ENCODE measurements at places on chromosomes 2 and 18.

DNA sequence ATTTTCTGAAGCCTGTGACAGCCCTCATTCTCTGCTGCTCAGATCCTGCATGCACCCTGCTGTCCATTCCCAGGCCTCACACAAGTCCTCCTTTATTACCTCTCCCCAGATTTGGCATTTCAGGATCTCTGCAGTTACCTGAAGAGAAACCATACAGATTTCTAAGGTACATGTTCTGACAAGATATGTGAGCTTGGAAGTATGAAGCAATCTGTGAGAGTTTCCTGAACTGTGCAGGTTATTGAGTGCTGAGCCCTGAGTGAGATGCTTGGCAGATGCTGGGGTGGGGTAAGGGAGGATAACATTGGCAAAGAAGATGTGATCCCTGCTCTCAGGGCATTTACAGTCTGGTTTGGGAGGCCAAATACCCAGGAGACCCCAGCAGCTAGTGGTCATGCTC, 122.1 kb upstream of the STPG4 start:
- DNase-seq = no peak

DNA sequence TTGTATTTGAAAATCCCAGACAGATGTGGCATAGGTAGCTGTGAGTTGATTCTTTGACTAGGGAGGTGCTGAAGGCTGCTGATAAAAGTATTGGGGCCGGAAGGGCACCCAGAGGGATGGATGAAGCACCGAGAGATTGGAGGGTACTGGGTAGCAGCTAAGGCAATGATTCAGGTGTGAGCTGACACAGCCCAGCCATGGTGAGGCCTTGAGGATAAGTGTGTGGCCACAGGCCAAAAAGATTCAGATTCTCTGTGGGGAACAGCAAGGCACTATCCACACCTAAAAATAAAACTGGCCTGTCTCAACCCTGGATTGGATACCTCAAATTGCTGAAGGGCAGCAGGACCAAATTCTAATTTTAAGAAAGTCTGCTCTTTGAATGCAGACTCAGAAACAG, 35.2 kb downstream of the RDH14 start:
- no peak for DNase-seq

DNA sequence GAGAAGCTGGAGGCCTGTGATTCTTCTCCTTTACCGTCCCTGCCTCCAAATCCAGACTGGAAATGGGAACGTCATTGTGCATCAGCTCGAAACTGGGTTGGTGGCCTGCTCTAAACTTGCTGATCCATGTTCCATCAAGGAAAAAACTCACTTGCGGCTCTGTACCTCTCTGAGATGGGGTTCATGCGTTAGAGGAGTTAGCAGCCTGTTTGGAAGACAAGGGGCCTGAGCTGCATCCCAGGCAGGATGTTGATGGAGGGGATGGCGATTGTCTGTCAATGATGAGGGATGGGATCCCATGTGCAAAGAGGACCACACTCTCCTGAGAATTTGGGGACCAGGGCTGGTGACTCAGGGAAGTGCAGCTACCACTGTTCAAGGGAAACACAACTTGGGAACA, 26.0 kb downstream of the TWIST2 start:
- DNase-seq = no peak

GRCh38 chr2:69226903-69227302, 160.1 kb downstream of the GFPT1 start:
- no peak for DNase-seq

GRCh38 chr2:150358468-150358807, 129.0 kb downstream of the RND3 start:
- DNase-seq = no peak

DNA sequence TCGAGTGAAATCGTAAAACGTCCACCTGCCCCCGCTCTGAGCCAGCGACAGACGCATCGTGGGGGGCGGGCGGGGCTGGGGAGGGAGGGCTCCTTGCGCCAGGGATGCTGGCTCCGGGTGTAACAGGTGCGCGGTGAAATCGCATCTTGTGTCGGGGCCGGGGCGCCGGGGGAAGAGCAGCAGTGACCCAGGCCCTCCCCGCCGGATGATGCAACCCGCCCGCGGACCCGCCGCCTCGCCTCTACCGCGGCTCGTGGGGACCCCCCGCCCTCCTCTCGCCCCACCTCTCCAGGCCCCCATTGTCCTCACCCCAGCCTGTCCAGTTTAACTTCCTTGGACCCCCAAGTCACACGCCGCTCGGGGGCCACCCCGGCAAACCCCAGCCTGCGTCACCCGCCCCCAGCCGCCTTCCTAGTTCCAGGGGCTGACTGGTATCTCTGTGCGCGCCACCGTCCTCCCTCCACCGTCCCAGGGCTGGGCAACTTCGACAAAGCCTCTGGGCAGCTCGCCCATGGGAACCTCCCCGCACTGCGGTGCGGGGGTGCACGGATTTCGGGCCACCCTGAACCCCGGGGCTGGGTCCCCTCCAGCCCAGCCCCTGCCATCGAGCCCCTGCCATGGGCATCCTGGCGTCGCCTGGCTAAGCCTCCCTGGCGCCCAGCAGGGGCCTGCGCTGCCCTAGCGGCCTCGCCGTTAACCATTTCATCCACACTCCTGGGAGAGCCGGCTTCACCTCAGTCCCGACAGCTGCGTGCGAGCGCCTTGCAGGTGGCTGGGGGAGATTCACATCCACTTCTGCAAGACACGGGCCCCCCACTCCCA, 799 bp upstream of the KIF1A start:
- DNase-seq = no peak

DNA sequence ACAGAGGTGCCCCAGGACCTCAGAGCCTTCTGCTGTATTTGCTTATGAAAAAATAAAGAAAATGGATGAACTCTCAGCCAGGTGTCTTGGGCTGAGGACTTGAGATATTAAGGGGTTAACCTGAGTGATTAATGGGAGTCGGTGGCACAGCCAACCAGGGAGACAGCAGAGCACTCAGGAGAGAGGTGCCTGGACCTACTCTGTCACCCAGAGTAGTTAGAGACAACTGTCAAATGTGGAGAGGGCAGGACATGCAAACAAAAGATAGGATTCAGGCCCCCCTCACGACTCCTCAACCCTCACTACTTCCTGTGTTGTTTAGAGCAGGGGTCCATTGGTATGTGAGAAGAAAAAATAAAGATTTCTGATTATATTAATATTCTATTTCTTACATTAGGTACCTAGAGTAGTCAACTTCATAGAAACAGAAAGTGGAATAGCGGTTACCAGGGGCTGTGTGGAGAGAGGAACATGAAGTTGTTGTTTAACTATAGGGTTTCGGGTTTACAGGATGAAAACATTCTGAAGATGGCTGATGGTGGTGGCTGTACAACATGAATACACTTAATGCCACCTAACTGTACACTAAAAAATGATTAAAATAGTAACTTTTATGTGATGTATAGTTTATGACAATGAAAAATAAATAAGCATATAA, 28.6 kb upstream of the CETN1 start:
- DNase-seq = no peak

DNA sequence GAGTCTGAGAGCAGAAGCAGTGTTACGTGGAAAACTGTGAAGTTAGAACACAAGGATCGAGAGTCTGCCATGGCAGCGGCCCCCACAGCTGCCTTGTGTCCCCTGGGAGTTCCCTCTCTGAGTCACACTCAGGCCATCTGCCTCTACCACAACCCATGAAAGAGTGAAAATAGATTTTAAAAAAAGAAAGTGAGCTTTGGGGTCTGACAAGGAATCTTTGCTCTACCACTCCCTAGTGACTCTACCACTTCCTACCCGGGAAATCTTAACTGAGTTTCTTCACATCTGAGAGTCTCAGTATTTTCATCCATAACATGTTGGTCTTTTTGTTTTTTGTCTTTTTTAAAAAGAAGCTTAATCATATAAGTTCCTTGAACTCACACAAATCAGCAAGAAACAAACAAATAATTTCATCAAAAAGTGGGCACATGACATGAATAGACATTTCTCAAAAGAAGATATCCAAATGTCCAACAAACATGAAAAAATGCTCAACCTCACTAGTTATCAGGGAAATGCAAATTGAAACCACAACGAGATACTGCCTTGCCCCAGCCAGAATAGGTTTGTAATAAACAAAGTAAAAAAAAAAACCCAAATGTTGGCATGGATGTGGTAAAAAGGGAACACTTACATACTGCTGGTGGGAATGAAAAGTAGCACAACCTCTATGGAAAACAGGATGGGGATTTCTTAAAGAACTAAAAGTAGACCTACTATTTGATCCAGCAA, 2.4 kb upstream of the MSGN1 start:
- DNase-seq = no peak

- DNase-seq = no peak
Observed at GRCh38 chr18:36298126-36298741, 721 bp downstream of the FHOD3 start.

GRCh38 chr2:209942426-209942825, 60.0 kb upstream of the RPE start:
- DNase-seq = no peak

- no peak for DNase-seq
Observed at GRCh38 chr2:237458519-237458918, 28.5 kb upstream of the MLPH start.

- DNase-seq = no peak
Observed at GRCh38 chr2:96147593-96148201, 2.5 kb upstream of the DUSP2 start.

GRCh38 chr2:99626158-99626557, 136.3 kb upstream of the REV1 start:
- DNase-seq = no peak

DNA sequence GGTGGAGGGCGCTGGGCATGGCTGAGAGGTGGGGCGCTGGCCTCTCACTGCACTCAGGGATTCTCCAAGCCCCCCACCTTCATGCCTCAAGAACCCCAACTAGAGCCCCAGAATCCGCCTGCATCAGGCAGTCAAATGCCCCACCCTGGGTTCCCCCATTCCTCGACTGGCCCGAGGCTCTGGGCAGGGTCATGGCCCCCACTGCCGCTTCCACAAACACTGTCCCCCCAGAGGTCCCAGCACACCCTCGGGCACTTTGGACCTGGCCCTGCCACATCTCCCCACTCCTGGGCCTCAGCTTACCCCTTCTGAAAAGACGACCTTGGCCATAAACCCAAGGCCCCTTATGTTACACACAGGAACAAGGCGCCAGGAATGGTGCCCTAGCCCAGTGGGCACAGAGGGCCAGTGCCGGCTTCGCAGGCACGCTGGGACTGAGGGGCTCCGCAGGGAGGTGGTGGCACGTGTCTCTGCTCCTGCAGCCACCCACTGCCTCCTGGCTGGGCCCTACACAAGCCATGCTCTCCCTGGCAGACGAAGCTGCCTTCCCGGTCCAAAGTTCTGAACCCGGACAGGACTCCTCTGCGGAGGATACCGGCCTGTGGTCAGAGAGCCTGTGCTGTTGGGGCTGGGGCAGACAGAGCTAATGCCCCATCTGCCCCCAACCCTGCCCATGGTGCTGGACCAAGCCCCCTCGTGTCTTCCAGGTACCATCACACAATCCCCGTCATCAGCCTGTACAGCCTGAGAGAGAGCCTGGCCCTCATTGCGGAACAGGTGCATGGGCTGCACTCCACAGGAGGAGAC, 6.8 kb downstream of the AGXT start:
- DNase-seq = no peak

DNA sequence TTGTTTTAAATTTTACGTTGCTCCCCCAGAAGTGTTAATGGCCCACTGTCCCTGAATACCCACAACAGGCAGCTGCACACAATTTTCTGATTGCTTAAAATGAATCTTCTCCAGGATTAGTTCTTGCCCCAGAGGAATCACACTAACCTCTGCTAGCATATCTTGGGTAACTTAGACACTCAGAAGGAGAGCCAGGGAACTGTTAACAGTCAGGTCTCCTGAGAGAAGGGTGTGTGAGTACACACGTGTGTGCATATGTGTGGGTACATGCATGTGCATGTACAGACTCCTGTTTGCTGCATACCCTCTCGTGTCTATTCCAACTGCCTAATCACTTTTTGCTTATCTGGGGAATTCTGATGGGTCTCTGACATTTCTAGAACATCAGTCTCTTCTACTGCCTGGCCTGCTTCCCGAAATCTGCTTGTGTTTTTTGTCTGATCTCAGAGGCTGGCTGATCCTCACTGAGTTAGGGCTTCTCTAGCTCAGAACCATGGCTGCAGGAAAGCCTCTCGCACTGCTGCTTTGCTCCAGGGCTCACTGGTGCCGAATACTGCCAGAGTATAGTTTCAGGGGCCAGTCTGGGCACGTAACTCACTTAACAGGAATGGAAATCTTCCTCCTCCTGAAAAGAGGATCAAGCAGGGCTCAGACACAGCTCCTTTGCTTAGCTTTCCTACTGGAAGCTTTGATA, 62.8 kb downstream of the PRELID3A start:
- no peak for DNase-seq

DNA sequence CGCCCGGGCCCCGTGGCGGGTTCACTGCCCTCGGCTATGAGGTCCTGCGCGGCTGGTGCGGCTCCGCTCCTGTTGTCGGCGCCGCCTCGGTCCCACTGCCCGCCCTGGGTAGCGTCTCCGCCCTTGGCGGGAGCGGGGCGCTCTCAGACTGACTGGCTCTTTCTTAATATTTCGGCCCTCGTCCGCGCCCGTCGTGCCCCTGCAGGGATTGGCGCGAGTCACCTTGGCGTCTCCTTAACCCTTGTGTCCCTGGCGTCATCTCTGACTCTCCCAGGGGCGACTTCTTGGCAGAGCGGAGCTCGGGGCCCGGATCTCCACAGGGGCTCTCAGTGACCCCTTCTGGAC, 1.3 kb downstream of the PTMA start:
- DNase-seq = peak; percentile 25

DNA sequence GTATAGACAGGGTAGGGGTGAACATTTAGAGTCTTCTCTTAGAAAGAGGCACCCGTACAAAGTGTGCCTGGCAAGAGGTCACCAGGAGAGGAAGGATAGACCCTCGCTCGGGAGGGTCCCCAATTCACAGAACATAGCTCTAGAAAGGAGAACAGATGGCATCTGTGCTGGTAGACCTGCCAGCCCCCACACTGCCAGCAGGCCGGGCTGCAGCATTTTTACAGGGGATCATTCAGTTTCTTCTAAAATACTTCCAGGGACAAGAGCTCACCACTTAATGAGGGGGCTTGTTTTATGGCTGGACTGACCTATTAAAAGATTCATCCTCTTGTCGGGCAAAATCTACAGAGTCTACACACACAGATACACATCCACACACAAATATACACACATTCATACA, 149.9 kb downstream of the SEPTIN10 start:
- DNase-seq = no peak

GRCh38 chr2:8598295-8599165, 83.3 kb upstream of the ID2 start:
- DNase-seq = no peak

DNA sequence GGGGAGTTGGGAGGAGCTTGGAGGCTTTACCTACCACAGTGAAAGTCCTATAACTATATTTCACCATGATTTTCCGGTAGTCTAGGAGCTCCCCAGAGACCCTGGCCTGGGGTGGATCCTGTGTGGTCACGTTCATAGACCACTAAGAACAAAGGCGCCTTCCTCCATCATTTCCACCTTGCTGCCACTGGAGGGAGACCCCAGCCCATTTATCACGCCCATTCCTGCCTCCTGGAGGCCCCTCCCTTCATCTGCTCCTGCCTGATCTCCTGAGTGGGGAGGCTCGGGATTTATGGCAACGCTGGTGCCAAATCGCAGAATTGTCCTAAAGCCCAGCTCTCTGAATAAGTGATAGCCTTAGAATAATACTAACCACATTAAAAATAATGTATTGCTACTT, 507.6 kb upstream of the SPHKAP start:
- DNase-seq = no peak

Measured in stimulated activated CD8-positive, alpha-beta memory T cell treated with anti-CD3 and anti-CD28 coated beads, Interleukin-15, amount 100 ng/mL, for 24 hours (primary cell).